ENCODE measurements at places on chromosomes 16 and 17.

- DNase-seq = peak; percentile 57
Measured at GRCh38 chr16:75116081-75116910, at the start of gene LDHD. Gene LDHD, minus strand, starts transcription at chr16:75116780. Its CDS starts 60 bp downstream, at chr16:75116720.

DNA sequence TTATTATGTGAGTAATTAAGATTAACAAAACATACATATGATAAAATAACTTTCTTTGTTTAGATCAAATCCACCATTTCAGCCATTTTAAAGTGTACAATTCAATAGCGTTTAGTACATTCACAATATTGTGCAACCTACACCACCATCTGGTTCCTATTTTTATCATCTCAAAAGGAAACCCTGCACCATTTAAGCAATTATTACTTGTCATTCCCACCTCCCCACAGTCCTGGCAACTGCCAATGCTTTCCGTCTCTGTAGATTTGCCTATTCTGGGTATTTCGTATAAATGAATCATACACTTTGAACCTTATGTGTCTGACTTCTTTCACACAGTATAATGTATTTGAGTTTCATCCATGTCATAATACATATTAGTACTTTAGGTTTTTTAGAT lies 162.5 kb upstream of the CNTNAP4 start:
- no peak for DNase-seq

DNA sequence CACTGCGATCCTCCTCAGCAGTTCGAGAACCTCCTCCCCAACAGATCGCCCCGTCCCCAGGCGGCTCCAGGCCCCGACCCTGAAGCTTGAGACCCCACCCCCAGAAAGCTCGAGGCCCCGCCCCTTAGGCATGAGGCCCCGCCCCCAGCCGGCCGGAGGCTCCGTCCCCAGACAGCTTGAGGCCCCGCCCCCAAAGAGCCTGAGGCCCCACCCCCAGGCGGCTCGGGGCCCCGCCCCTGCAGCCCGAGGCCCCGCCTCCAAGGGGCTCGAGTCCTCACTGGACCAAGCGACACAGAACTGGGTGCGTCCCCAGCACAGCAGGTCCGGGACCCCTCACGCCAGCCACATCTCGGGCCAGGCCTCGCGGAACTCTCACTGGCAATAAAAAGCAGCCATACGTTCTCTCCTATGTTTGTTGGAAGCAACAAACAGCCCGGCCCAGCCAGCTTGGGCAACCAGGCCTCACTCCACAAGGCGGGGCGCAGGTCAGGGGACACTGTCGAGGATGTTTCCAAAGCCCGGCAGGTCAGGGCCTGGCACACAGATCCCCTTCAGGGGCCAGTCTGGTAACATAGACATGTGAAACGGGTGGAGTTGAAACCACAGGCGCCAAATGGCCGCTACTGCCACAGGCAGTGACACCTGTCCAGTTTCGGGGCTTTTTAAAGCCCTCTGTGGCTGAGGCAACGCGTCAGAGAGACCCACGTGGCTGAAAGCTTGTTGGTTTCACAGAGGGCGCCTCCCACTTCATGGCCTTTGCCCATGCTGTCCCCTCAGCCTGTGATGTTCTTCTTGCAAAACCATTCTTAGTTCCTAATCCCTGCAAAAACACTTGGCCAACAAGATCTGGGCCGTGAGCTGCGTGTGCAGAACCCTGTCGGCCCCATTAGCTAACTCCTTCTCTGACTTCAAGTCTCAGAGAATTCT lies 224.2 kb downstream of the PARN start:
- peak; percentile 68 for DNase-seq

DNA sequence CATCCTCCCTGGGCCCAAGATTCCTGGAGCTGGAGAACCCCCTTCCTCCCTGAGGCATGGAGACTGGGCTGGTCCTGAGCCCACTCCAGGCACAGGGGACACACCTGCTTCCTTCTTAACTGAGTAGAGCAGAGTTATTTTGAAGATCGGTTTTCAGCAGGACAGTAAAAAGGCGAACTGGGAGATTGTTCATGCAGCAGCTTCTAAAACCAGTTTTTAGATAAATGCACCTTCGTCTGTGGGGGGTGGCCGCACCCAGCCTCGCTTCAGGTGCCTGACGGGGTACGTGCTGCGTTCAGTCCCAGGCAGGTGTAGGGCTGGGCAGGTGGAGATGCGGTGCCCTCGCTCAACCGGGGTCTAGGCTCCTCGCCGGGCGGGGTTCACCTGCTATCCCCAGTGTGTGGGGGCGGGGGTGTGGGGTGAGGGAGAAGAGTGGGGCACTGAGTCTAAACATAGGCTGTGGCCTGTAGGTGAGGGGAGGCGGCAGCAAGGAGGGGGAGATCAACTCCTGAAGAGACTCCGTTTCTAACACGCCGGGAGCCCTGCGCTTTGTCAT lies 69.5 kb downstream of the JPH3 start:
- no peak for DNase-seq

DNA sequence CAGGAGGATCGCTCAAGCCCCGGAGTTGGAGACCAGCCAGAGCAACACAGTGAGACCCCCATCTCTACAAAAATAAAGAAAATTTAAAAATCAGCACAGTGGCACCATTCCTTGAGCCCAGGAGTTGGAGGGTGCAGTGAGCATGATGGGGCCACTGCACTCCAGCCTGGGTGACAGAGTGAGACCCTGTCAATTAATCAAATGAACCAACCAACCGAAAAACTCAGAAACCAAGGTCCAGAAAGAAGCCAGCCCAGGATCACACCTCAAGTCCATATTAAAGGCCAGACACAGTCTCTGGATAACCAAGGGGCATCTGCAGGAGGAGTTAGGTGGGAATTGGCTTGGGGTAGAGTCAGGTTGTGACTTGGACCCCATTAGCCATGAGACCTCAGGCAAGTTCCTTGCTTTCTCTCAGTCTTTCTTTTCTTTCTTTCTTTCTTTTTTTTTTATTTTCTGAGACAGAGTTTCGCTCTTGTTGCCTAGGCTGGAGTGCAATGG lies 2.4 kb downstream of the HSD17B1 start:
- DNase-seq = no peak

DNA sequence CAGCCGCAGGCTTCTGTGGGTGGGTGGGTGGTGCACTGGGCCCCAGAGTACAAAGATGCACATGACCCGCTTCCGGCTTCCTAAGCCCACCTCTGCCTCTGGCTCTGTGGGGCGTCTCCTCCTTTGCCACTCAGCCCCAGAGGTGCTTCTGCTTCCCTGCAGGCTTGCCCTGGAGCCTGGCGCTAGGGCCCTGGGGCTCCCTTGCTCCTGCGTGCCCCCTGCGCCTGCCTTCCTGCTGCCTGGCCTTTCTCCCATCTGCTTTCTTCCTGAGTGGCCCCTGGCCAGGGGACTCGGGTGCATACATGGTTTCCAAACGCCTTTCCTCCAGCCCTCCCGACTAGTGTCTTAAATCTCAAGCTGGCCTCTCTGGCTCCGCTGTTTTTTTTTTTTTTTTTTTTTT lies 3.4 kb downstream of the WWOX start:
- no peak for DNase-seq

GRCh38 chr17:60959696-60960095 lies 282.0 kb downstream of the BCAS3 start:
- DNase-seq = no peak

GRCh38 chr17:76955191-76955590 lies 87.0 kb downstream of the MGAT5B start:
- no peak for DNase-seq

DNA sequence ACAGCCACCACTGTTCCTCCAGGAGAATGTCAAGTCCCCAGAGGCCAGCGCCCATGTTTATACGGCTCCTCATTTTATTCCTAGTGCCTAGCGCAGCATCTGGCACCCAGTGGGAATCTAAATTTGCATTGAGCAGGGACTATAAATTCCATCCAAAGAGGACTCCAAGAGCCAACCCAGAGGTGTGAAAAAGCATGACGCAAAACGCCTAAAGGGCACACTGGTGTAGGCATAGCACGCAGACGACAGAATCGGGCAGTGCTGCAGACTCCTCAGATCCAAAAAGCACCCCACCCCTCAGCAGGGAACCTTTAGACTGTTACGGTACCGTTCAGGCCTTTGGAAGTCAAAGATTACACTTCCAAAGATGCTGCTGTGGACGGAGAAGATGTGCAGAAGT lies 19.5 kb downstream of the TEKT5 start:
- no peak for DNase-seq

DNA sequence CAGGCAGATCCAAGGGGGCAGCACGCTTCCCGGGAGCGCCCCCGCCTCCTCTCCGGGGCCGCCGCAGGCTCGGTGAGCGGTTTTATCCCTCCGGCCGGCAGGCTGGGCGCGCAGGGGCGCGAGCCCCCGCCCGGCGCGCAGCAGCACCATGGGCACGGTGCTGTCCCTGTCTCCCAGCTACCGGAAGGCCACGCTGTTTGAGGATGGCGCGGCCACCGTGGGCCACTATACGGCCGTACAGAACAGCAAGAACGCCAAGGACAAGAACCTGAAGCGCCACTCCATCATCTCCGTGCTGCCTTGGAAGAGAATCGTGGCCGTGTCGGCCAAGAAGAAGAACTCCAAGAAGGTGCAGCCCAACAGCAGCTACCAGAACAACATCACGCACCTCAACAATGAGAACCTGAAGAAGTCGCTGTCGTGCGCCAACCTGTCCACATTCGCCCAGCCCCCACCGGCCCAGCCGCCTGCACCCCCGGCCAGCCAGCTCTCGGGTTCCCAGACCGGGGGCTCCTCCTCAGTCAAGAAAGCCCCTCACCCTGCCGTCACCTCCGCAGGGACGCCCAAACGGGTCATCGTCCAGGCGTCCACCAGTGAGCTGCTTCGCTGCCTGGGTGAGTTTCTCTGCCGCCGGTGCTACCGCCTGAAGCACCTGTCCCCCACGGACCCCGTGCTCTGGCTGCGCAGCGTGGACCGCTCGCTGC lies 832 bp downstream of the CDK5R1 start:
- no peak for DNase-seq

DNA sequence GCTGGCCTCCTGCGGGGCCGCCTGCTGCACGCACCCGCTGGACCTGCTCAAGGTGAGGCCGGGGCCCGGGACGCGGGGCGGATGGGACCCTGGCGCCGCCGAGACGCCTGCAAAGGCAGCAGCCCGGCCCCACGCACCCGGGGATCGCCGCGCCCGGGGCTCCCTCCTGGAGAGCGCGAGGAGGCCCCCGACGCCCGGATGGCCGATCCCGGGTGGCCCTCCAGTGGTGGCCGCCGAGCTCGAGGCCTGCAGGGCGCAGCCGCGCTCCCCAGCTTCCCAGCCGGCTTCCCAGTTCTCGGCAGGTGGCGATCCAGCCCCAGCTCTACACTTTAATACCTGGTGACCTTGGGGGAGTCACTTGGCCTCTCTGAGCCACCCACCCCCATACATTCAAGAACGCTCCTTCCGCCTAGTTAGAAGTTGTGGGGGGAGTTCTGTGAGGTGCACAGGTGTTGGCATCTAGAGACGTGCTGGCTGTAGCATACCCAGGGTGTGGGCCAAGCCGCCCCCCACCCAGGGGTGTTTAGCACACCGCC lies 452 bp downstream of the SLC25A10 start:
- DNase-seq = peak; percentile 70

- no peak for DNase-seq
Measured at GRCh38 chr17:40073454-40074174, 10.8 kb downstream of the THRA start.

- DNase-seq = no peak
Measured at GRCh38 chr17:61232871-61233270, 166.8 kb upstream of the TBX2 start.

DNA sequence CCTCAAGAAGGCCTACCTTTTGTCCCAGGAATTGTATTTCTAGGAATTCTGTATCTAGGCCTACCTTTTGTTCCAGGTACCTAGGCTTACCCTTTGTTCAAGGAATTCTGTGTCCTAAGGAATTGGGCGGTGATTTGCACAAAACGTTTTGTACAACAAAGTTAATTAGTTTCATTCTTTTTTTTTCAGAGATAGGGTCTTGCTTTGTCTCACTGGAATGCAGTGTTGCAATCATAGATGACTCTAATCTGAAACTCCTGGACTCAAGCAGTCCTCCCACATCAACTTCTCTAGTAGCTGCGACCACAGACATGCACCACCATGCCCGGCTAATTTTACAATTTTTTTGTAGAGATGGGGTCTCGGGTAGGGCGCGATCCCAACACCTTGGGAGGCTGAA lies 7.0 kb downstream of the CDR2L start:
- DNase-seq = no peak

DNA sequence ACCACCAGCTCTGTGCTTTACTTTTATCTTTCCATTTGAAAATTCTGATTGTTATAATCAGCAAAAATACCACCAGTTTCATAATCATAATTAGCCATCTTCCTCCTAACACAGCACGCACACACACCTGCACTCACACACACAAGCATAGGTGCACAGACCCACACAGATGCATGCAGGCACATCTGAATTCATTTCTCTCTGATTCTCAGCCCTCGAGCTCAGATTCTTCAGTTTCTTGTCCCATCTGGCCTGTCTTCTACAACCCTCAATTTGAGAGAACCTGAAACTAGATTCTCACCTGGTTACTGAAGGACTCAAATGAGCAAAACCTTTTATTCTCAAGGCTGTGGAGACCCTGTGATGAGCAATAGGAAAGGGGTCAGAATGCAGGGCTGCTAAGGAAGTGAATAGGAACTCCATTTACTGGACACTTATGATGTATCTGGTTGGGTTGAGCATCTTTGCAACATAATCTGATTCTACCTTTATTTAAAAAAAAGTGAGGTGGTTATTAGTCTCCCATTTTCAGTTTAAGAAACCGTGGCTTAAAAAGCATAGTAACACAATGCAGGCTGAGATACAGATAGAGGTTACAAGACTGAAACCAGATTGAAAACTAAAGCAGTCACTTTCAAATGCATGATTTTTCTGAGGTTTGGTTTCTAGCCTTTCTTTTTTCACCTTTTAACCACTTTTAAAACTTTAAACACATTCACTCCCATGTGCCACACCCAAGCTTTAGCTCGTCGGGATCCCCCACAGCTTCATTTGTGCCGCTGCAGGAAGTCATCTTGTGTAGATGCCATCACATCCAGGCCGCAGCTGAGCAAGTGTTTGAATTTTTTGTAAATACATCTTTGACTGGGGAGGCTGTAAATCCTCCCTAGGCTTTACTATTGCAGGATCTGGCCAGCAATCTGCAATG lies 9.4 kb downstream of the KRT33A start:
- no peak for DNase-seq

- DNase-seq = no peak
Measured at GRCh38 chr17:52035336-52035915, 123.1 kb downstream of the CA10 start.

GRCh38 chr17:2361010-2361760 lies 23.9 kb downstream of the SGSM2 start:
- DNase-seq = no peak

- DNase-seq = no peak
Measured at GRCh38 chr17:48589060-48589830, 796 bp downstream of the HOXB3 start.
